MCF 10A (cell line): ENCODE measurements at places on chromosomes 11 and 22.

DNA sequence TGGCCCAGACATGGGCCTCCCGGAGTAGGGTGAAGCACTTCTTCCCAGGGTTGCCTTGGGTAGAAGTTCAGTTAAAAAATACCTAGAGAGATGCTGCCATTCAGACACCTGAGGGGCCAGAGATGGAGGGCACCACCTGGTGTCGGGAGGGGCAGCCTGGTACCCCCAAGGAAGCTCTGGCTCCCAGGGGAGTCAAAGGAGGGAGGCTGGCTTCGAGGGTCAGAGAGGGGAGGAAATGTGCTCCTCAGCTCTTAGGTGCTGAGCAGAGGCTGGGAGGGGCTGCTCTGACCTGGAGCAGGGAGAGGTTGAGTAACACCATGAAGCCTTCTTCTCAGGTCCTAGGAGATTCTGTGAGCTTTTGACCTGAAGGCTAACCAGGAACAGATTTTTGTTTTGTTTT, 1.1 kb downstream of the USP35 start:
- DNase-seq = no peak

DNA sequence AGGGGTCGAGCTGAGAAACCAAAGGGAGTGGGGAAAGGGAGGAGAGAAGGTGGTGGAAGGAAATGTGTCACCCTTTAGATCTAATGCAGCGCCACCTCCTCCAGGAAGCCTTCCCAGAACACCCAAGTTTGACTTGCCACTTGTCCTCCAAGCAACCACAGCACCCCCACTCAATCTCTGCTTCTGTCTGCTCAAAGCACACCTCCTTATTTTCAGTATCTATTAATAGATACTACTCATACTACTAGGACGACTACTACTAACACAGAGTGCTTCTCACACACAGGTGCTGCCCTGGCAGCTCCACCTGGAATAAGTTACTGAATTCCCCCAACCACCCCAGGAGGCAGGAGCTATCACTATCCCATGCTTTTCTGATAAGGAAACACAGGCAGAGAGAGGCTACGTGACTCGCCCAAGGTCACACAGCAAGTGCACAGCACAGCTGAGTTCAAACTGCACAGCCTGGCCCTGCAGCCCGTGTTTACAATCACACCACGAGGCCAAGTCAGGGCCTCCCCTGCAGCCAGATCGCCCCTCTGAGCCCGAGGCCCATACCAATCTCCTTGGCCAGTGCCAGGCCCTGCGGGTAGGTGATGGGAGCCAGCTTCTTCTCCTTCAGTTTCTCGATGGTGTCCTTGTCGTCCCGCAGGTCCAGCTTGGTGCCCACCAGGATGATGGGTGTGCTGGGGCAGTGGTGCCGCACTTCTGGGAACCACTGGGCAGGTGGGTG, 13.2 kb downstream of the RAC2 start:
- no peak for DNase-seq

DNA sequence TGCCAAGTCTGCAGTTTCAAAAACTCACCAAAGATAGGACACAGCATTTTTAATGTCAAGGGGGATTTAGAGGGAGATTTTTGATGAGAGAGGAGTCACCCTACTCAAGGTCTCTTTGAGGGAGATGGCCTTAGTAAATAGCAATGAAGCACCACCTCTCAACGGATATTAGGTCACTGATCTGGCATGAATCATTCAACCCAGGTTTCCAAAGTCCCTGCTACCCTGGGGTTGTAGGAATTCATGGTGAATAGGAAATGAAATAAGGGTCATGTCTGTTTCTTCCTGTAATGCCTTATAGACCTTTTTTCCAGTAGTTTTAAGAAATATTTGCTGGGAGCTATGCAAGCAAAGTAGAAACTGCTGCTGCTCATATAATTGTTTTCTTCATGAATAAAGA, 2154.9 kb downstream of the LRRC4C start:
- DNase-seq = peak; percentile 14

DNA sequence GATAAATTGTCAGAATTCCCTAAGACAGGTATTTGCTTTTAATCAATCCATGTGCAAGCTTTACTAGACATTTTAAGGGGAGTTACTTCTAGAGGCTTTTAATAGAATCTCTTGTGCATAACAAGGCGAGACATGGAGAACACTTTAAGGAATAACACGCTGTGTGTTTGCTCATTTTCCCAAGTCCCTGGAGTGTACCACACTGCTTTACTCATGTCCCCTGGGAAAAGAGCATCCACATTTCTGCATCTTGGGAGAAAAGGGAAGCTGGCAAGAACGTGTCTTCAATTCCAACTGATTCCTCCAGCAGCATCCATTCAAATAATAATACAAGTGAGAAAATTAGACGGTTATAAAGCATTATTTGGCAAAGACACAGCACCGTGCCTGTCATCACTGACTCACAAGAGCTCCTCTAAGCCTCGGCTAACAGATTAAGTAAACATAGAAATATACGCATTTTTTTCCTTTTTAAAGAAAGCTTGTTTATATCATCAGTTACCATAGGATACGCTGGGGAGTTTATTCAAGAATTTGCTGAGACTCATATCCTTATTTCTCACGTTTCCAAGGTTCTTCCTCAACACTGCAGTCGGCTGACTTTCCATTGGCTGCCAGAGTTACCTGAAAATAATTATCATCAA, 121.5 kb downstream of the CD44 start:
- DNase-seq = peak; percentile 68

DNA sequence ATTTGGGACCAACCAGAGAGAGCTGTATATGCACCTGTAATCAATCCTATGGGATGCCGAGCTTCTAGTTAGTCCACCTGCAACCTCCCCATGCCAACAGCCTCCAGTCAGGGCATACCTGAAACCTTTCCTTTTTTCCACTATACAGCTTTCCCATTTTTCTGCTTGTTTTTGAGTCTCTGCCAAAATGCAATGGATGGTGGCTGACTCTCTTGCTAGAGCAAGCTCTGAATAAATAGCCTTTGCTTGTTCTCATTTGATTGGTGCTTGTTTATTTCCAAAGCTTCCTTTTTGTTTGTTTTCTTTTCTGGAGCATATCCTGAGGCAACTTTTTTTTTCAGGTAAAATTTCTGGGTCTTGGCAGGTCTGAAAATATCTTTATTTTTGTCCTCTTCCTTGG, 58.0 kb upstream of the PLET1 start:
- DNase-seq = peak; percentile 36

DNA sequence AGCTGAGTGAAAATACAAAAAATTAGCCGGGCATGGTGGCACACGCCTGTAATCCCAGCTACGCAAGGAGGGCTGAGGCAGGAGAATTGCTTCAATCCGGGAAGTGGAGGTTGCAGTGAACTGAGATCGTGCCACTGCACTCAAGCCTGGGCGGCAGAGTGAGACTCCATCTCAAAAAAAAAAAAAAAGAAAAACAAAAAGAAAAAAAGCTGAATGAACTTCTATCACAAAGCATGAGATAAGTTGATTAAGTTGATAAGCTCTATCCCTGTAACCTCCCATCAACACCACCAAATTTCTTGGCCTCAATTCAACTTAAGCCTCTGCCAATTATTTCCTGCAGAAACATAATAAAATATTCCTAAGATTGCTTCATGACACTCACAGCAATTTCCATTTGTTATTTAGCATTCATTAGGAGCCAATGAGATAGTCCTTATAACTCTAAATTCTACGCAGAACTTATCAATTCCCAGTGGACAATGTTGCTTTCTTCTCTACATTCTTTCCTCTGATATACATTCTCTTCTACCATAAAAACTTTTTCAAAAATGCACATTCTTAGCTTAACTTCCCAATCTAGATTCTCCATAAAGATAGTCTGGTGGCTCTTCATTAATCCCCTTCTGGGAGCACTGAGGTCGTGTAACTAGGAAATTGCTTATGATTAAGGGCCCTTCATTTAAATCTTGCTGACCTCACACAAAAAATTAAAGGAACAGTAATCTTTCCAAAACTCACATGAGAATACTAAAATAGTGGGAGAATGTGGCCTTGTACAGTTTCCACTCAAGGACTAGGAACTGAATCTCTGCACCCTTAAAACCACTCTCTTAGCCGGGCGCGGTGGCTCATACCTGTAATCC, 2.9 kb downstream of the AMBRA1 start:
- DNase-seq = no peak

DNA sequence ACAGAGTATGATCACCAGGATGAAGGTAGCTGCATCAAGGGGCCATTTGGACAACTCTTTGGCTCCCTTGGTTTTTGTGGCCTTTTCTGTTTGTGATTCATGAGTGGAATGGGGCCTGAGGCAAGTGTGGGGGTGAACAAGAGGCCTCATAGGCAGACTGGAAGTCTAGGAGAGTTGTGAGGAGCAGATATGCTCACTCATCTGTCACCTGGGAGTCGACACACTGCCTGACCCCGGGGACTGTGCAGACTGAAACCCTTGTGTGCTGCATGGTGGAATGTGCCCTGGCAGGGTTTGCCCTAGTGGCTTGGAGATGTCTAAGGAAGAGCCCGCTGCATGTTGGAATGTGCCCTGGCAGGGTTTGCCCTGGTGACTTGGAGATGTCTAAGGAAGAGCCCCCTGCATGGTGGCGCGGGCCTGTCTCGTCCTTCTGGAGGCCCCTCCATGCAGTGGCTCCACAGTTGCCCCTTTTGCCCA, 60.0 kb downstream of the MED15 start:
- DNase-seq = peak; percentile 31

GRCh38 chr11:93524173-93524536, 19.0 kb downstream of the SMCO4 start:
- no peak for DNase-seq

- no peak for DNase-seq
Observed at GRCh38 chr11:43916621-43917020, 25.8 kb upstream of the C11orf96 start.

GRCh38 chr11:126465573-126466188, 110.2 kb downstream of the ST3GAL4 start:
- DNase-seq = no peak

DNA sequence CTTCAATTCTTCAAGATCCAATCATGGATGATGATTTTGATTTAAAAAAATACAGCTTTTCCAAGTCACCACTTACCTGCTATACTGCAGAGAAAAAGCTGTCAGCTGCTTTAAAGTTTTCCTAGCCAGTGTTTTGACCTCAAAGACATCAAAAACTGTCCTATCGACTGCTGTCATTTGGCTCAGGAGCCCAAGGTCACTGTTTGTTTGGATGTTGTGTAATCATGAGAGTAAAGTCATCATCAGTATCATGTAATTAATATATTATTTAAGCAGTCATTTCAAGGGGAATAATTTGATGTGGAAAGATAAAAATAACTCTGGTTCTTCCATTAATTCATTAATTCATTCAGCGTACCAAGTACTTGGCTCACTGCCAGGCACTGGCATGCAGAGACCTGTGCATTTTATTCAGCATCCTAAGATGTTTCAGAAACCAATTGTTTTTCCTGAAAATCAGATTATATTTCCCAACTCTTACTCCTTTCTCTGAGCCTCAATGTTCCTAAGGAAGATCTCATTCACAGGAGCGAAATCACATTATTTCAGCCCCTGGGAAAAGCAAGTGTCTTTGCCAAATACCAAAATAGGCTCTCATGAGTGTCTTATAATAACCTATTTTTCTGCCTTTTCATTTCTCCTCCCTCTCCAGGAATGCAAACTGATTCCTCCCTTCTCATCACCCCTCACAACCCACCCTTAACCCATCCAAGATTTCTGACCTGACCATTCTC, 59.9 kb downstream of the SLC1A2 start:
- DNase-seq = peak; percentile 43

DNA sequence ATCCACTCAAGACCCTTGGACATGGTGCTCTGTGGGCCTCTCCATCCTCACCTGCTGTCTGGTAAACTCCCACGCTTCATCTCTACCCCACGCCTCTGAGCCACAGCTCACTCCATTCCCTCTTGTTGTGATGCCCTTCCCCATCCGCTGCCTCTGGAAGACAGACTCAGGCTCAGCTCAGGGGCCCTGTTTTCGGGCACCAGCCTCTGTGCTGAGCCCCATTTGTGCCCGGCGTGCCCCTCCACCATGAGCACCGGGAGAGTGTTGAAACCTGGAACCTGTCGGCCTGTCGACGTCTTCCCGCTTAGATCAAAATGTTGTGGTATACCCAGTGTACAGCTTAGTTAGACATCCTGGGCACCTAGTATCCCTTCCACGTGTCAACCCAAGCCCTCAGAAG, 6.5 kb upstream of the SCUBE1 start:
- DNase-seq = no peak

DNA sequence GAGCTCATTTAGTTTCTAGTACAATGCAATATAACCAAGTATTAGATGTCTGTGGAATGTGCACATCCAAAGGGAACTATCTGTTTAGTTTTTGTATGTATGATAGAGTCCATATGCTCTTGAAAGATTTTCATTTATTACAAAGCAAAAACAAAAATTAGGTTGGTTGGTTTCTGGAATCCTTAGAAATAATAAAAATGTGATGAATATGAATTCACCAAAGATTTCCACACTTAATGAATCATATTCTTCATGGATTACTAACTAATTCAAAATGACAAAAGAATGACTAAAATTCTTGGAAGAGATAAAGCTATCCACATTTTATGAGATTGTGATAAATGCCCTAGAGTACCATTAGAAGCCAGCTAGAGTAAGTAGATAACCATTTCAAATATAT, 261.1 kb downstream of the SBF2 start:
- no peak for DNase-seq

- no peak for DNase-seq
Observed at GRCh38 chr11:39786281-39786680, 1673.2 kb downstream of the LRRC4C start.

DNA sequence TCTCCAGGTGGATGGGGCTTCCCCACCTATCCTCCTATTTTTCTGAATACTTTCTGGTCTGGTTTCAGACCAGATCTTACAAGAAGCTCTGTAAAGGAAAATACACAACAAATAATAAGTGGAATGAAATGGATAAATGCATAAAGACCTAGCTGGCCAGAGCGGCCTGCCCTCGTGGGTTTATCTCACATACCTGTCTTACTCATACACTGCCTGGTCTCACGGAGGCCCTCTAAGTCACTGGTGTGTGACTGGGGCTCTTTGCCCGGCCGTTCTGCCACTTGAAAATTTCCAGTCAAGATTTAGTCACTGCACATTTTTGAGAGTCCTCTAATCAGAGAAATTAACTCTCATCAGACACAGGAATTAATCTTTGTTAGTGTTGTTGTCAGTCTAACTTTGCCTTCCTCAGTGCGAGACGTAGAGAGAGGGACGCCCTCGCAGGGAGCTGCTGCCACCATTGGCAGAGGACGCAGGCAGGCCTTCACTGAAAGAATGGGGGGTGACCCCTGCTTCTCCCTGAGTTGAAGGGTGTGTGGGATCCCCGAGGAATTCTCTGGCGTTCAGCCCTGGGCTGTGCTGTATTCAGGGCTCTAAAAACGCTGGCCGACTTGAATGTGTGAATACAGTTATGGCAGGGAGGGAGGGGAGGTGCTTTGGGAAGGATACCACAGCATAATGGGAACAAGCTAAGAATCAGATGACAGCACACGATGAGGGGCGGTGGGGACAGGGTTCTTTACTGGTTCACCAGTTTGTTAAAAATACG, 46.3 kb upstream of the CADM1 start:
- DNase-seq = no peak
